Gastrocnemius medialis (tissue), 4 donors: ENCODE measurements at places on chromosomes 16 and 17. TPM values are rescaled to one million over a fixed set of nuclear protein-coding genes. Genes with fewer than 3 reads are reported as not detected.
A peak's percentile ranks its signal among the peaks of the same experiment; 100 is the strongest.

GRCh38 chr16:47991491-47991890, 164.3 kb downstream of the ABCC12 start:
- H3K36me3 ChIP-seq, result no peaks in the 10 kb centered on the region
- no peak for DNase-seq
- no peaks in the 10 kb centered on the region for H3K27me3 ChIP-seq

KRTAP4-9 gene
- total RNA-seq, result not detected

DNA sequence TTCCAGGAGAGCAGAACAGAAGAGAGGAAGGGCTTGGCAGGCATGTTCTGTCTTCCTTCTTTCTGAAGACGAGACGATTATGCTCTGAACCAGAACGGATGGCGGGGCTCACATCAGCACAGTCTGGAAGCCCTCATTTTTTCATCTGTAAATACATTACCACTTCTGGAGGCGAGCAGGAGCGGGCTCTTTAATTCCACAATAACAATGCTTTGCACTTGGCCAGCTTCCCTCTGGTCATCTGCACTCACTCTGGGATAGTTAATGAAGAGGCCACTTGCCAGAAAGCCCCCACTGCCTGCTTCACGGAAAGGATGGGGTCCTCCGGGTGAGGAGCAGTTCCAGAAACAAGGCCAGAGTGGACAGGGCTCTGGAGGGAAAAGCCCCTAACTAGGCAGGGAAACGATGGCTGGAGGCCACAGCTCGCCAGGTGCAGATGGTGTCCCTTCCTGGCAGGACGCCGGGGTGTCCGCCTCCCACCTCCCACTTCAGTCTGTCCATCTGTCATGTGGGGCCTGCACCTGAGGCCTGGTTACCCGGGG, 13.1 kb upstream of the BCAR1 start:
- H3K36me3 ChIP-seq, result no peaks in the 10 kb centered on the region
- peaks cover 72% of the 10 kb centered on the region for H3K4me1 ChIP-seq

GRCh38 chr17:75507733-75508719, 7.3 kb downstream of the CASKIN2 start:
- H3K36me3 ChIP-seq, result no peaks in the 10 kb centered on the region
- peaks cover 26% of the 10 kb centered on the region for H3K4me1 ChIP-seq
- peak overlapping the region; percentile 62 for H3K27ac ChIP-seq
- no peaks in the 10 kb centered on the region for H3K27me3 ChIP-seq
- no peak overlapping the region for H3K4me3 ChIP-seq

GRCh38 chr16:73064212-73064993, 16.5 kb upstream of the ZFHX3 start:
- H3K36me3 ChIP-seq, result no peaks in the 10 kb centered on the region
- peaks cover 25% of the 10 kb centered on the region for H3K27me3 ChIP-seq
- peak overlapping the region; percentile 89 for H3K27ac ChIP-seq

DNA sequence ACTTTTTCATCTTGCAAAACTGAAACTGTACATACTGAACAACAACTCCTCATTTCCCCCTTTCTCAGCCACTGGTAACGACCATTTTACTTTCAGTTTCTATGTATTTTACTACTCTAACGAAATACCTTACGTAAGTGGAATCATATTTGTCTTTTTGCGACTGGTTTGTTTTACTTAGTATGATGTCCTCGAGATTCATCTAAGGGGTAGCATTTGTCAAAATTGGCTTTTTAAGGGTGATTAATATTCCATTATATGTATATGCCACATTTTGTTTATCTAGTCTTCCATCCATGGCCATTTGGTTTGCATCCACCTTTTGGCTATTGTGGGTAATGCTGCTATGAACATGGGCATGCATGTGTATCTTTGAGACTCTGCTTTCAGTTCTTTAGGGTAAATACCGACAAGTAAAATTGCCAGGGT, 10.4 kb downstream of the KPNB1 start:
- no peaks in the 10 kb centered on the region for H3K27me3 ChIP-seq
- peak overlapping the region; percentile 37 for H3K27ac ChIP-seq
- H3K4me3 ChIP-seq, result no peak overlapping the region
- H3K4me1 ChIP-seq, result peaks cover 4% of the 10 kb centered on the region
- DNase-seq, result no peak

DNA sequence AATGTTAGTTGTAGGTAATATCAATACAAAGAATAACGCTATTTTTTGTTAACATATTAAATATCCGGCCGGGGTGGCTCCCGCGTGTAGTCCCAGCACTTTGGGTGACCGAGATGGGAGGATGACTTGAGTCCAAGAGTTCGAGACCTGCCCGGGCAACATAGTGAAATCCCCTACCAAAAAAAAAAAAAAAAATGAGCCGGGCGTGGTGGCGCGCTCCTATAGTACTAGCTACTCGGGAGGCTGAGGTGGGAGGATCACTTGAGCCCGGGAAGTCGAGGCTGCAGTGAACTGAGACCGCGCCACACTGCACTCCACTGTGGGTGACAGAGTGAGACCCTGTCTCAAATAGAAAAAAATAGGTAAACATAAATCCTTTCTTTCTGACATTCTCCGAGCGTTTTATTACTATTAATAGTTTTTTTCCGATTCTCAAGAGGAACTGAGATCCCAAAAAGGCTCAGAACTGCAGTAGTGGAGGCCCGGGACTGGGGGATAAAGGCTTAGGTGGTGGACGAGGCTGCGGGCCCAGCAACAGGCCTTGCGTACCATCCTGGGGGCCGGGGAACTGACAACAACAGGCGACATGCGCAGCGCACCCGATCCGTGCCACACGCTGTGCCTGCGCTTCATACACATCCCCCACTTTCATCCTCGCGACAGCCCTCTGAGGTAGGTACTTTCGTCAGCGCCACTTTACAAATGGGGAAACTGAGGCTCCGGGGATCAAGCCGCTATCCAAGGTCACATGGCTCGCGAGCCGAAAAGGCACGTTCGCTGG, 919 bp downstream of the N4BP1 start:
- H3K27me3 ChIP-seq, result no peaks in the 10 kb centered on the region
- no peaks in the 10 kb centered on the region for H3K36me3 ChIP-seq
- peak overlapping the region; percentile 92 for H3K27ac ChIP-seq
- DNase-seq, result peak; percentile 47
- H3K4me1 ChIP-seq, result peaks cover 44% of the 10 kb centered on the region
- H3K4me3 ChIP-seq, result peak overlapping the region; percentile 94

GRCh38 chr16:87692176-87692575, 73.6 kb downstream of the KLHDC4 start:
- no peaks in the 10 kb centered on the region for H3K4me1 ChIP-seq
- H3K27me3 ChIP-seq, result peaks cover 37% of the 10 kb centered on the region
- no peak for DNase-seq
- H3K36me3 ChIP-seq, result no peaks in the 10 kb centered on the region

DNA sequence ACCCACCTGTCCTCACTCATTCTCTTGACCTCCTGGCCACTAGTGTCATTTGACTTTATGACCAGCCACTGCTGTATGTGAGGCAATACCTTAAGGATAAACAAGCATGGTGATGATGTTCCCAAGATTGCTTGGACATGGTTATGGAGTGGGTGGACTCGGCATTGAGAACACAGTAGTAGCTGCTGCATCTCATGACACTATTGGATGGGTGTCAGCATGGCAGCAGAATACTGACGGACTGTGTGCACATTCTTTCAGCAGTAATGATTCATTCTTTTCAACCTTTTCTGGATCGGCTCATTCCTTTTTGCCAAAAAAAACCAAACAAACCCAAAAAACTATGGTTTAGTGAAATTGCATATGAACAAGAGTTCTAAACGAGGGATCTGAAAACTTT, 13.5 kb downstream of the SPECC1 start:
- no peaks in the 10 kb centered on the region for H3K27me3 ChIP-seq
- no peaks in the 10 kb centered on the region for H3K36me3 ChIP-seq
- H3K4me3 ChIP-seq, result no peak overlapping the region
- H3K4me1 ChIP-seq, result no peaks in the 10 kb centered on the region
- no peak overlapping the region for H3K27ac ChIP-seq

DNA sequence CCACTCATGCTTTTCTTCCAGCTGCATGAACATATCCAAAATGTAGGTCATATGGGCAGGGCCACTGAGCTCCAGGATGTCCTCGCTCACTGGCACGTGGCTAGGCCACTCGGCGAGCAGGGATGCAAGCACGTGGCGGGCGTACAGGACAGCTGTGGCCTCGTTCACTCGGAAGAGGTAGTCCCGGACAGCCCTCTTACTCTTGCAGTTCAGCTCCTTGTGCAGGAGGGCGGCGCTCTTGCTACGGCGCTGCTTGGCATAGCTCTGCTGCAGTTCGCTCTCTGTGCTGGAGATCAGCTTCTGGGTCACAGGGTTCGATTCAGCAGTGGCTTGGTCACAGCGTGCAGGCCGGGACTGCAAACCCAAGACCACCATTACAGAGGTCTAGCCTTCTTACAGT, 53.1 kb upstream of the ATP2A3 start:
- H3K4me3 ChIP-seq, result no peak overlapping the region
- no peak overlapping the region for H3K27ac ChIP-seq
- H3K36me3 ChIP-seq, result peaks cover 99% of the 10 kb centered on the region
- no peak for DNase-seq

CACNG3 gene
- not detected for total RNA-seq

SNAI3 gene
- 1.5 TPM for total RNA-seq

TMEM92 gene
- total RNA-seq, result not detected

DNA sequence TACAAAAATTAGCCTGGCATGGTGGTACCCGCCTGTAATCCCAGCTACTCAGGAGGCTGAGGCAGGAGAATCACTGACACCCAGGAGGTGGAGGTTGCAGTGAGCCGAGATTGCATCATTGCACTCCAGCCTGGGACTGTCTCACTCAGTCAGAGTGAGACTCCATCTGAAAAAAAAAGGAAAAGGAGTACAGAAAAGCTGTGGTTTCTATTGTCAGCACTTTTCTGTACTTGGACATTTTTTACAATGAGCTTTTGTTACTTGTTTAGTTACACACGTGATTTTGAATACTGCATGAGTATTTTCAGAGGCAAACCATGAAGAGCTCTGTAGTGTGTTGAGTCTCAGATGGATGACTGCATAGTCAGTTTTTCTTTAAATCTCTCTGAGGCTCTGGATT, 26.3 kb downstream of the ZC3H18 start:
- no peak overlapping the region for H3K27ac ChIP-seq
- H3K36me3 ChIP-seq, result peaks cover 2% of the 10 kb centered on the region
- no peak overlapping the region for H3K4me3 ChIP-seq
- no peaks in the 10 kb centered on the region for H3K27me3 ChIP-seq
- DNase-seq, result no peak
- no peaks in the 10 kb centered on the region for H3K4me1 ChIP-seq

TBC1D3 gene
- not detected for total RNA-seq

DNA sequence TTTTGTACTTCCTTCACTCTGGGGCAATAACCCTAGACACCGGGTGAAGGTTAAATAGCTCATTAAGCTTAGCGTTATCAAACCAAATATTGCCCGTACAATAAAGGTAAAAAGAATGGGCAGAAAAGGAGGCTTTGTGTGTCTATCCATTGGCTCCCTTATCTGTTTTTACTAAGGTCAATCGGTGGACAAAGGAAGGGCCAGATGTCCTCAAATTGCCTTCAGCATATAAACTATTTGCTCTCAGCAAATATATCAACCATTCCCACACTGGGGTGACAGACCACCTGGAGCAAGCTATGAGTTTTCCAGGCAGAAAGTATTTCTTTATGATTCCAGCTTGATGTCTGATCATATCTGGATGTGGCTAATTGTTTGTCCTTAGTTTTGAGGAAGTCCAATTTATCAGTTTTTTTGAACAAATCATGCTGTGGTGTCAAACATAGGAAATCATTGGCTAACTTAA, 25.3 kb upstream of the WIPI1 start:
- no peak for DNase-seq
- no peak overlapping the region for H3K27ac ChIP-seq
- H3K4me3 ChIP-seq, result no peak overlapping the region
- no peaks in the 10 kb centered on the region for H3K36me3 ChIP-seq
- H3K4me1 ChIP-seq, result no peaks in the 10 kb centered on the region

AFMID gene
- 14.3 TPM for total RNA-seq

SLC5A2 gene
- total RNA-seq, result not detected

DNA sequence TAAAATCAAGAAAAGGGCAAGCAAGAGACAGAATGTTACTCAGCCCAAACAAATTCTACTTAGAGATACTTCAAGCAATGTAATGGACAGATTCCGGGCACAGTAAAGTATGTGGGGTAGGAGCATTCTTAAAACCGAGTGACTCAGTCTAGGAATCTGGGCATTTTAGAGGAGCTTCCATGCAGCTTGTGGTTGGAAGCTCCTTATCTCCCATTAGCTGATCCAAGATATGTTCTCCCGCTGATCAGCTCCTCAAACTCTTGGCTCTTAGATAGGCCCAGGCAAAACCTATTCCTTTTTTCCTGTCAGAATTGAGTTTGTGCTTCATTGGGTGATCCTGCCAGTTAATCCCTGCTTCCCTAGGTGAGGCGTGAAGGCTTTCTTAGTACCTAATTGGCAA, 303.3 kb downstream of the CEP112 start:
- no peak for DNase-seq
- no peak overlapping the region for H3K27ac ChIP-seq
- H3K27me3 ChIP-seq, result no peaks in the 10 kb centered on the region
- H3K4me3 ChIP-seq, result no peak overlapping the region
- no peaks in the 10 kb centered on the region for H3K4me1 ChIP-seq

- no peaks in the 10 kb centered on the region for H3K36me3 ChIP-seq
- no peak overlapping the region for H3K4me3 ChIP-seq
- no peaks in the 10 kb centered on the region for H3K27me3 ChIP-seq
- DNase-seq, result no peak
Measured at GRCh38 chr16:12530302-12530701, 273.4 kb downstream of the CPPED1 start.

TNK1 gene
- total RNA-seq, result 2.2 TPM

GRCh38 chr17:2174468-2175293, 119.8 kb downstream of the HIC1 start:
- no peak overlapping the region for H3K4me3 ChIP-seq
- H3K4me1 ChIP-seq, result peaks cover 77% of the 10 kb centered on the region
- peak overlapping the region; percentile 81 for H3K27ac ChIP-seq
